ENCODE measurements at places on chromosomes 1 and 21.

DNA sequence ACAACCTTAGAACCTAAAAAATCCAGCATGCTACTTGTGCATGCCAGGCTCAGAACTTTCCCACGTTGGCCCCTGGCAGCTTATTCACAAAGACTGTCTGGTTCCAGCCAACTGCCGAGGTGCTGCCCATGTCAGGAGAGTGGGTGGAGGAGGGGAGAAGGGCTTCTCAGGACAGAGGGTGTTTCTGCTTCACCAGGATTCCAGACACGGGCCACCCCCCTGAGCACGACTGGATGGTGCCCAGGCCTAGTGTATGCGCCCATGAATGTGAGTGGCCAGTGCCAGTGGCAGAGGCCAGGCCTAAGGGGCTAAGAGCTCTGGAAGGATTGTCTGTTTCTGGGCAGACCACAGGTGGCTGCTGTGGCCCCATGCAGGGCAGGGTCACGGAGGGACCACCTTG is 148.2 kb upstream of the COL6A1 start:
- no peak for DNase-seq

GRCh38 chr1:178875936-178876335 is 5.1 kb upstream of the ANGPTL1 start:
- DNase-seq, result no peak

DNA sequence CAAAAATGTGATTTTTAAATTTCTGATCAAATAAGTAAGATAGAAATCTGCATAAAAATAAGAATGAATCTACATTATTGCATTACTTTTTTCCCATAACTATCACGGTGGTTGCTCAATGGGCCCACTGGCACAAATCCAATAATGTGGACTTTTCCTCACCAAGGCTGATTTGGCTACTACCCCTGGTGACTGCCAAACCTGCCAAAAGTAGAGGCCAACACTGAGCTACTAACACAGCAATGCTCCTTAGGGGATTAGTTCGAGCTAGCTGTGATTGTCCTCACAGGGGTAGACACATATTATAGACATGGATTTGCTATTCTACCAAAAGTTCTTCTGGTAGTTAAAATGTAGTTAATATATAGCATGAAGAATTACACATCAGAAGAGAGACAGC is 107.7 kb upstream of the ZNHIT6 start:
- DNase-seq, result no peak

GRCh38 chr1:231324660-231325059 is 13.0 kb downstream of the EXOC8 start:
- no peak for DNase-seq

- DNase-seq, result no peak
Observed at GRCh38 chr21:14451546-14451945, 68.6 kb upstream of the HSPA13 start.

GRCh38 chr1:175512637-175513412 is 230.6 kb downstream of the TNR start:
- no peak for DNase-seq

DNA sequence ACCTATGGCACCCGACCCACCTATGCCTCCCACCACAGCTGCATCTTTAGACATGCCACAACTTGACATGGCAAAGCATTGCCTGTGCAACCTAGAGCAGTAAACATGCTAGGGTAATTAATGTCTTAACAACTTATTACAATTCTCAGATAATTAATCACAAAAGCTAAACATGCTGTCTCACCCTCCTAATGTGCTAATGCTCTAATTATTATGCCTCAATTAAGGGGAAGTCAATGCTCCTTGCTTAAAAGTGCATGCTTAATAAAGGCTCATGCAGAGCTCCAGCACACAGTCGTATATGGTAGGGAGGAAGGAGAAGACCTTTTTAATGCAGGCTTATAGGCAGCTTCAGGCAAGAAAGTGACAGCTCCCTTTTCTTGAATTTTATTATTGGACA is 396.0 kb downstream of the SEC16B start:
- no peak for DNase-seq

DNA sequence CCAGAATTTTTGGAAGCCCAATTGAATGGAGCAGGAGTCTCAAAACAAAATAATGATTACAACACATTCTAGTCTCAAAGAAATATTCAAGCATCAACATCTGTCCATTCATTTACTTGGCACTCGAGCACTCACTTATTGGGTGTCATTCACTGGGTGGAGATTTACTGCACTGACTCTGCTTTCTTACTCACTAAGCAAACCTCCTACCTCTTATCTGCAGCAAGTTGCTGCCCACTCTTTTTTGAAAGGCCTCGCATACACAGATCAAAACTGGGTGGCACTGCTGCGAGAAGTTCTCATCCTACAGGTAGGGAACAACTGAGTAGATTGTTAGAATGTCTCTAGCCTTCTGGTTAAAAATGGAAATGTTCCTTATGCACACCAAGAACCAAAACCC is 18.0 kb downstream of the RHBDL2 start:
- DNase-seq, result no peak

DNA sequence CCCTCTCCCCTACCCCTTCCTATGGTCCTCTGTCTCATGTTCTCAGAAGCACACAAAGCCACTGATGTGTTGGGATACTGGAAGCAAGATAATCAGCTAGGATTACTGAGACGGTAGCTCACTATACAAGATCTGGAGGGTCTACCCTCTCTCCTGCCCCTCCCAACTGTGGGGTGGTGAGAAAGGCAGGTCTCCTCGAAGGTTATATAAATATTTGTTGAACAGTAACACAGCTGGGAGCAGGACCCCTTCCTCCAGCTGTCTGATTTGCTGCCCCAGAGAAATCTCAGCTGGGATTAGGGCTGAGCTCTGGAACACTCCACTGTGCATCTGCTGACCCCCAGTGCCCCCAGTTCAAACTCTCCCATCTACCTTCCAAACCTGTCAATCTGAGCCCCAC is 94.2 kb upstream of the IPO9 start:
- no peak for DNase-seq

GRCh38 chr1:48233666-48234485 is 11.4 kb downstream of the SLC5A9 start:
- DNase-seq, result no peak

DNA sequence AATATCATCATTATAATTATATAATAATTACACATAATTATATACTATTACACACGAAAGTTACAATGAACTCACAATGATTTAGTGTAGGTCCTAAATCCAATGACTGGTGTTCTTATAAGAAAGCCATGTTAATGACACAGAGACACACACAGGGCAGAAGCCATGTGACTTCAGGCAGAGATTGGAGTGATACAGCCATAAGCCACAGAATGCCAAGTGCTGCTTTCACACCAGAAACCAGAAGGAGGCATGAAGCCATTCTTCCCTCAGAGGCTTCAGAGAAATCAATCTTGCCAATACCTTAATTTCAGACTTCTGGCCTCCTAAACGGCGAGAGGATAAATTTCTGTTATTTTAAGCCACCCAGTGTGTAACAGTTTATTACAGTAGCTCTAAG is 147.4 kb upstream of the KRTAP19-8 start:
- no peak for DNase-seq

DNA sequence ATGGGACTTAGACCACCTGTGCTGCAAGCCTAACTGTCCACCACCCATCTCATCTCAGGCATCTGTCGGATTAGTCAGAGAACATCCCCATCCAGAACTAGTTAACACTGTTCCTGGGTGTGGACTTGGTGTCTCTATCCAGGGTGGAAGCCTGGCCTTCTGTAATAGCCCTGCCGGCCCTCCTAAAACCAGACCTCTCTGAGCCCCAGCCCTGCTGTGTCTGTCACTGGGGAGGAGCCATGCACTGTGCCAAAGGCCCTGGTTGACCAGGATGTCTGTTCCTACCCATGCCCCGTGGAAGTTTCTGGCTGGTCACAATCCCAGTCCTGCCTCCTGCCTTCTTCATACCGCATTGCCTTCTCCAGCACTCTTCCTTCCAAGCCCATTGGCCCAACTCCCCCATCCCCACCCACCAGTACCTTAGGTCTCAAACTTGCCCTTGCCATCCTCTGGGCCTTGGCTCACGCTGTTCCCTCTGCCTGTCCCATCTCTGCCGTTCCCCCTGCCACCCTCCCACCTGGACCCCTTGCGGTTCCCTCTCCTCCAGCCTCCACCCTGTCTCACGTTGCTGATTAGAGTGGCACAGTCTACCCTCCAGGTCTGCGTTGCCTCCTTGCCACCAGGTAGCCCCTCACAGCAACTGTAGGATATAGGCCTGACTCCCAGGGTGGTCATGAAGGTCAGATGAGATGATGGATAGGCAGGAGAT is 105.6 kb downstream of the EPHB2 start:
- no peak for DNase-seq

- DNase-seq, result no peak
Observed at GRCh38 chr1:117205368-117205767, 5.4 kb downstream of the VTCN1 start.

- no peak for DNase-seq
Observed at GRCh38 chr1:216700779-216701178, 22.4 kb downstream of the ESRRG start.

DNA sequence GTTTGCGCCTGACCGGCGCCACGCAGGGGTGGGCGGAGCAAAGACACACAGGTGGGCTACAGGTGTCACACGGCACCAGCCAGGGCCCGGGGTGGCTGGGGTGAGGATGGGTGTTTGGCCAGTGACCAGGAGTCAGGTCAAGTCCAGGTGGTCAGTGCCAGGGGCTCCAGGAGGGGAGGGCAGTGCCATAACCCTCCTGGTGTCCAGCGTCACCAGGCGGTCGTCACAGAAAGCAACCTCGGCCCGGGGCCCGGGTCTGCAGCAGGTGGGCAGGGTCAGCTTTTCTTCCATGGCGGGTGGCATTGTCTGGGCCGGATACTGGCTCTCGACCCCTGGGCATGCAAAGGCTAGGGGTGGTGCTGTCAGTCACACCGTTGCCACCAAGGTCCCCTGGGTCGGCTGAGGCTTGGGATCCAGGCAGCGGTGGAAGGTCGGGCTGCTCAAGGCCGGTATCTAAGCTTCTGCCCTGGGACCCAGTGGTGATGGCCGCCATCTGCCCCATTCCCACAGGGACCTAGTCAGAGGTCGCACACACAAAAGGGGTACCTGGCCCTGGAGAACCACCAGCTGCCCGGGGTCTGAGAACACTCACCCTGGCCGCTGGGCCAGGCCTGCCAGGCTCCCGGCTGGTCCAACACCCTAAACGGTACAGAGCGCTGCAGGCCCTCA is 1.8 kb downstream of the FNDC10 start:
- DNase-seq, result no peak

DNA sequence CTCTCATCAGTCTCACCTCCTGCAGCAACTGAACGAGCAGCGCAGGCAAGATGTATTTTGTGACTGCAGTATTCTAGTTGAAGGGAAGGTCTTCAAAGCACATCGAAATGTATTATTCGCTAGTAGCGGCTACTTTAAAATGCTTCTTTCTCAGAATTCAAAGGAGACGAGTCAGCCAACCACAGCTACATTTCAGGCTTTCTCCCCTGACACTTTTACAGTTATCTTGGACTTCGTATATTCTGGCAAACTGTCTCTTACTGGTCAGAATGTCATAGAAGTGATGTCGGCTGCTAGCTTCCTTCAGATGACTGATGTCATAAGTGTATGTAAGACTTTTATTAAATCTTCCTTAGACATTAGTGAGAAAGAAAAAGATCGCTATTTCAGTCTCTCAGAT is 53.7 kb downstream of the ZBTB8A start:
- DNase-seq, result no peak

GRCh38 chr1:154405747-154406571 is 816 bp downstream of the IL6R start:
- DNase-seq, result no peak

GRCh38 chr1:112304612-112305011 is 91.4 kb upstream of the CTTNBP2NL start:
- DNase-seq, result no peak

- DNase-seq, result no peak
Observed at GRCh38 chr1:44919400-44919799, 67.0 kb downstream of the EIF2B3 start.

- no peak for DNase-seq
Observed at GRCh38 chr1:35753626-35754260, 16.0 kb downstream of the CLSPN start.

- no peak for DNase-seq
Observed at GRCh38 chr1:223460566-223461189, 67.5 kb downstream of the CCDC185 start.

DNA sequence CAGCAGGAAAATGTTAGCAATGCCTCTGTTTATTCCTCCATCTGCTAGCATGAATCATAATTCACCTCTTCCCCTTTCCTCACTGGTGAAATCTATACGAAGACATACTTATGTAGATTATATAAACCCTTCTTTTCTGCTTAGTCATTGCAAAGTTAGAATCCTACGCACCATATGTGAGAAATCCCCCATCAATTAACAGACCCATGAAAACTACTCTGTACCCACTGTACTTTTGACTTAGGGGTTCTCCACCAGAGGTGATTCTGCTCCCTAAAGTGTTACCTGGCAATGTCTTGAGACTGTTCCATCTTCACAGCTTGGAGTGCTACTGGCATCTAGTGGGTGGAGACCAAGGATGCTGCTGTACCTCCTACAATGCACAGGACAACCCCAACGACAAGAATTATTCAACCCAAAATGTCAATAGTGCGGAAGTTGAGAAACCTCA is 49.6 kb upstream of the KCTD3 start:
- DNase-seq, result no peak

- DNase-seq, result no peak
Observed at GRCh38 chr1:155175281-155175926, 1.8 kb downstream of the TRIM46 start.

DNA sequence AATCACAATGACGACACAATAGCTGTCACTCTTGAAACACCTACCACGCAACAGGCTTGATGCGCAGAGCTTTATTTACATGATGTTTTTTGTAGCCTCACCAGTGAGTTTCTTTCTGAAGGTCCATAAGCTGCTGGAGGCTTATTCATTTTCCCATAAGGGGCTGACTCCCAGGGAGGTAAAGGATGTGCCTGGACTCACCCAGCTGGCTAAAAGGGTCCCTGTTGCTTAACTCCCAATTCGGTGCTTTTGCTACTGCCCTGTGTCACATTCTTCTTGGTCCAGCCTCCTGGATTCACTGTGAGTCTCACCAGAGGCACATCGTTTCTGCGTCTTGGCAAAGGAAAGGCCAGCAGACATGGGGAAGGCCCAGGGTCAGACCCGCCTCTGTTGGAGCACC is 44.6 kb upstream of the OLIG2 start:
- DNase-seq, result no peak
